Uterus (tissue), 4 donors: ENCODE measurements at places on chromosomes 2 and 18. TPM values are rescaled to one million over a fixed set of nuclear protein-coding genes. Genes with fewer than 3 reads are reported as not detected.

MZT2A gene
- 91.7 TPM for total RNA-seq

CCDC150 gene
- 520 TPM for total RNA-seq

DSG4 gene
- not detected for total RNA-seq

AP1S3 gene
- total RNA-seq = 2.0 TPM

ZBTB14 gene
- 14.5 TPM for total RNA-seq

PTPRN gene
- total RNA-seq = 0.21 TPM

DGKD gene
- 30.2 TPM for total RNA-seq

DIS3L2 gene
- 40.2 TPM for total RNA-seq

DNA sequence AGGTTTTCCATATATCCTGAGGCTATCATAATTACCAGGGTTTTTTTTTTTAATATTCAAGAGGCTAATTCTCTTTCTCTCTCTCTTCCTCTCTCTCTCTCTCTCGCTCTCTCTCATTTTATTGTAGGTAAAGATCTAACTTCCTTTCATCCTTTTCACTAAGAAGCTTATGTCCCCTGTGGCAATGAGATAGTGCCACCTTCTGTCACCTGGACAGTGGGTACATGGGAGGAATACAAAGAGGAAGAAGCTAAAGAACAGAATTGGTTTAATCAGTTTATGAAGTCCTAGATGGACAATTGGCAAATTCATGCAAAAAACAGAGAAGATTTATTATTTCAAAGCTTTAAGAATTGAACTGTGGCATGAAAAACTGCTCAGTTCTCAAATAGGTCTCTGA lies 1582.3 kb upstream of the TMEFF2 start:
- no peak for DNase-seq

DNA sequence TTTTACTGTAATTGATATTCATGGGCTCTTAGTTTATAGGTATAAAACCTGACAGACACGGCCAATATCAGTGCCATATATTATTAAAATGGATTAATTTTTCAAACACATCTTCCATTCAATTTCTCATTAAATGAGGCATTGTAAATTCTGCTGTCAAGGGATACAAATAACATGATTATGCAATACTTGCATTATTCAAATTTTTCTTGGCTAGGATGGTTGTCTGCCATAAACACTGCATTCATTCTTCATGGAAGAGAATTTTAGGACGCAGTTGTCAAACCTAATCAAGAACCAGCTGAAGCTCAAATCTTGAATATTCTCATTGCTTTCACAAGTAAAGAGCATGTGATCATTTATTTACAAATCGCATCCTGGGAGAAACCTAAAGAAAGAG lies 255.6 kb downstream of the RDH14 start:
- DNase-seq = no peak

DNA sequence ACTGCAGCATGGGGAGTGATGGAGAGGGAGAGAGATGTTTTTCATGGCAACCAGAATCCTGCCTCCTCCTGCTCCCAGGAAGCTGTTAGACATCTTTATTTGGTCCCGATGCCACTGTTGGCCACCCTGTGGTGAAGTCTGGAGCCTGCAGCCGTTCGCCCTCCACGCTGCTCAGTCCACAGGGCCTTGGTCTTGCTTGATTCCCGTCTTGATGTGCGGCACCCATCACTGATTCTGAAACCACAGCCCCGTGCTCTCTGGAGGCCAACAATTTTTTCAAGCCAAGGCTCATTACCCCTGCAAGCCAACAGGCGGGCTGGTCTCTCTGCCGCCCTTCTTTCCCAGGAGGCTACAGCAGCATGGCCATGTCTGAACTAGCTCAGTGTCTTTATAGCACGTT lies 24.5 kb downstream of the SIGLEC15 start:
- DNase-seq = no peak

DNA sequence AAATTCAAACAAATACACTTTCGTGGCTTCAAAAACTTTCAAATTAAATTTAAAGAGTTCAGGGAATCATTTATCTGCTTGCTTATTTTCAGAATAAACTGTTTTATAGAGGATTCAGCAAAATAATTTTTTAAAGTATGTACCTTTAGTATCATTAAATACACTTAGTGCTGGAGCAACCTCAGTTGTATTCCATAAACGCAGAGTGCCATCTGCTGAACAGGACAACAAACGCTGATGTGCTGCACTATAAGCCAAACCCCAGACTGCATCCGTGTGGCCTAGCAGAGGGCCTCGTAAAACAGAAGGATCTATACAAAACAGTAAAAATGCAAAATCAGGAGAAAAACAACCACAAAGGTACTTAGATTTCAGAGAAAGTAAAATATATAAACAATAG lies 108.6 kb downstream of the STRN start:
- no peak for DNase-seq

- DNase-seq = no peak
These were observed 79.8 kb upstream of the SESTD1 start for GRCh38 chr2:179344280-179344964.

DNA sequence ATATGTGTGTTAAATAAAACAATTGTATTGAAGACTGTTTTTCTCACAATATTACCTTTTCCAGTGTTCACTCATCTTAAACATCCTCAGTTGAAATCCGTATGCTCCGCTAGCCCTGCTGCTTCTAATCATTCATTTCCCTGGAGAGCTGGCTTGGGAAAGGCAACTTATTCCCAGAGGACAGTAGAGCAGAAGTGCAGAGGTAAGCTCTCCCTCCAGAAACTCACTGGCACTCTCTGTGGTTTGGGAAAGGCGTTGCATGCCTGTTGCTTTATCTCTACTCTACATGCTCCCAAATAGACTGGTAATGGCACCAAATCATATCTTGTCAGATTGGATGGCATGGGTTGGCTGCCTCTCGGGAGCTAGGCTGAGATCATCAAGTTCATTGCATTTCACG lies 117.1 kb upstream of the BOD1L2 start:
- DNase-seq = no peak

DNA sequence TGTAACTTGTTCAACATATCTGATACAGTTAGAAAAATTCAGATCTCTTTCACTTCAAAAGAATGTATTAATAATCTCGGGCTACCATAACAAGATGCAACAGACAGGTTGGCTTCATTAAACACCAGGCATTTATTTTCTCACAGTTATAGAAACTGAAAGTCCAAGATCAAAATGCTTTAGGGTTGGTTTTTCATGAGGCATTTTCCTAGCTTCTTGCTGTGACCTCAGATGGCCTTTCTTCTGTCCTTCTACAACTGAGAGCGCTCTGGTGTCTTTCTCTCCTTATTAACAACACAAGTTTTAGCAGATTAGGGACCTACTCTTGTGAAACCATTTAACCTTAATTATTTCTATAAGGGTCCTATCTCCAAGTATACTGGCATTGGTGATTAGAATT lies 452.5 kb downstream of the ZNF804A start:
- DNase-seq = no peak

DNA sequence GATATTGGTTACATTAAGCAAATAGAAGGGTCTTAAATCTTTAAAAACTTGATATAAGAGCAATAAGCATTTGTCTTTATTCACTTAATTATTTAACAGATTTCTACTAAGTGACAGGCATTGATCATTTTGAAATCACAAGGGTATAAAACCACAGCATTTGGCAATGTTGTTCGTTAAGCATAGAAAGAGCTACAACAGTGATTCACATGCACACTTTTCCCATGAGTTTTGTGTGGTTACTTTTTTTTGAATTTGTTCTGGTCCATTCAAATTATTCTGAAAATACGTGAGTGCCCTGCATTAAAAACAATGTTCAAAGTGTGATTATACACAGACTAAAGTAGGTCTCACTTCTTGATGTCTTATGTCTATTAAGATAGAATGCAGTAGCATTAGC lies 52.2 kb downstream of the LYPD6B start:
- DNase-seq = no peak

GRCh38 chr2:12847694-12848575 lies 131.2 kb downstream of the TRIB2 start:
- no peak for DNase-seq

GRCh38 chr2:46363535-46364170 lies 66.4 kb downstream of the EPAS1 start:
- no peak for DNase-seq

DNA sequence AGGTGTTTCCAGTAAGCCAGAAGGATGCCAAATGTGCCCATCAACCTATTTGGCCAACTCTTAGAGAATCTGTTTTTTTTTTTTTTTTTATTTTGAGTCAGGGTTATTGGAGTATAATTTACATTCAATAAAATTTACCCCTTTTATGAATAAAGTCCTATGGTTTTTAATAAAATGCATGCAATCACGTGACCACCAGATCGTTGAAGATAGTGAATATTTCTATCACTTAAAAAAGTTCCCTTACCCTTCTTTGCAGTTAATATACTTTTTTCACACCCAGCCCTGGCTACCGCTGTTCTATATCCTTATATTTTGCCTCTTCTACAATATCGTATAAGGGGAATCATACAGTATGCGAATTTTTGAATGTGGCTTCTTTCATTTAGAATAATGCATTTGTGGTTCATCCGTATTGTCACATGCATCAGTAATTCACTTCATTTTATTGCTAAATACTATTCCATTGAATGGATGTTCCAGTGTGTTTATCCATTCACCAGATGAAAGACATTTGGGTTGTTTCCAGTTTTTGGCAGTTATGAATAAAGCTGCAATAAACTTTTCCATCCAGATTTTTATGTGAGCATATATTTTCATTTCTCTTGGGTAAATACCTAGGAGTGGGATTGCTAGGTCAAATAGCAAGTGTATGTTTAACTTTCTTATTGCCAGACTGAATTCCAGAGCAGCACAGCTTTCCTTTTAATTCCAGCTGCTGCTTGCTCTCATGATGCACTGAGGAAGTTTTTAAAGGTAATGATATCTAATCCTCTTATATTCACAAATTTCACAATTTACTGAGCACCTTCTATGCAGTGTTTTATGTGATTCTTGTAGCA lies 156.3 kb upstream of the NT5C1B start:
- no peak for DNase-seq

DNA sequence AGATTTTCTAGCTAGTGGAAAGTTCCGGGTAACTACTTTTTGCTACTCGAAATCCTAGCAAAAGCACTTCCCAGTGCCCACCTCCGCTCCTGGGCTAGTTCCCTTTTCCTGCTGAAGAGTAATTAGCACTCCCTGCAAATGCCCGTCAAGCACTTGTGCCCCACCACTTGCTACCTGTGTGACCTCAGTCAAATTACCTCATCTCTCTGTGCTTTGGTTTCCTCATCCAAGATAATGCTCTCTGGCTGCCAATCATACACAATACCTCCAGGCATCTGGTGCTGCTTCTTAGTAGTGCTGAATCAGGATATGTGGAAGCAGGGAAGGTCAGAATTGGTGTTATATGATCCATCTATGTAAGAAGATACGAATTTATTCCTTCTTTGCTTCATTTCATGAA lies 102.1 kb upstream of the CDCA7 start:
- DNase-seq = no peak

DNA sequence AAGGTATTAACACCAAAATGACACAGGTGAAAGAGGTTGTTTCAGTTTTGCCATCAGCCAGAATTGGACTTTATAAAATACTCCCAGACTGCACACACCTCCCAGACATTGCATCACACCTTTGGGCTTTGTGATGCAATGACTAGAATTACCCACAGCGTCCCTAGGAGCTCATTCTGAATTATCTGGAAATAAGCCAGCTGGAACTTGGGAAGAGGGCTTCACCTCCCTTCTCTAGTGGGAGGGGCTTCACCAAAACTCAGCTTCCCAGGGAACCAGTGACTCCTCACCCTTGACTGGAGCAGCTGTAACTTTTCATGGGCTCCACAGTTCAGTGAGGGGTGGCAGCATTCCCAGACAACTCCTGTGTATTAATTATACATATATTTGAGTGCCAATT lies 83.1 kb upstream of the BZW1 start:
- no peak for DNase-seq

- DNase-seq = no peak
These were observed 248.3 kb downstream of the KCNE4 start for GRCh38 chr2:223300326-223300725.

DNA sequence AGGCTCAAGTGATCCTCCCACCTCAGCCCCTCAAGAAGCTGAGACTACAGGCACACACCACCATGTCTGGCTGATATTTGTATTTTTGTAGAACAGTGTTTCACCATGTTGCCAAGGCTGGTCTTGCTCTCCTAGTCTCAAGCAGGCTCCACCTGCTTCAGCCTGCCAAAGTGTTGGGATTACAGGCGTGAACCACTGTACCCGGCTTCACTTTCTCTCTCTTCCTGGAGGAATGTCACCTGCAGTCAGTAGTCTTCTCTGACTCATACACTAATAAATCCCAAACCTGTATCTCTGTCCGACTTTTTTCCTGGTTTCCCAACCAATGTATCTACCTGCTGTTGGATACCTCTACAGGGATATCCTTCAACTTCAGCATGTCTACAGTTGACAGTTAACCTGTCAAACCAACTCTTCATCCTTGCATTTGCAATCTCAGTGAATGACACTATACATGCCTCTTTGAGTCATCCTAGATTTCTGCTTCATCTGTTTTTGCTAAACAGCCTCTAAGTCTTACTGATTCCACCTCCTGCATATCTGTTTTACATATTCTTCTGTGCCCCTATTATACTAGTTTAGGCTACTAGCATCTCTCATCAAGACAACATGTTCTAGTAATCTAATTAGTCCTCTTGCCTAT lies 54.5 kb downstream of the RBBP8 start:
- DNase-seq = no peak

GRCh38 chr18:48949050-48949605 lies 1.6 kb downstream of the SMAD7 start:
- no peak for DNase-seq

DNA sequence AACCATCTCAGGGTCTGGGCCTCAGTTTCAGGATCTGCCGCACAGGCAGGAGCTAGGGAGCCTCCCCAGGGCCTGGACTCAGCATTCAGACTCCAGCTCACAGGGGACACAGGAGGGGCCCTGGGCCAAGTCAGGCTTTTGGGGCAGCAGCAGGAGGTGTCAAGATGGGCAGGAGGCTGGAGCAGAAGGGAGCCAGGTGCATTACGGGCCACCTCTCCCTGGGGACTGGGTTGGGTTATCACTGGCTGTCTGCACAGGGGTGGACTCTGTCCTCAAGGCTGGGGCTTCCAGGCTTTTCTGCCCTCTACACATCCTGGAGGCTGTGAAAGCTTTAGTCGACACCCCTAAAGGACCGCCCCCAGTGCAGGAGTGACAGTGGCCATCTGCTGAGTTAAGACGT lies 20.0 kb downstream of the AQP12A start:
- no peak for DNase-seq

- DNase-seq = no peak
These were observed 64.1 kb downstream of the EIF2AK3 start for GRCh38 chr2:88563129-88563528.

DNA sequence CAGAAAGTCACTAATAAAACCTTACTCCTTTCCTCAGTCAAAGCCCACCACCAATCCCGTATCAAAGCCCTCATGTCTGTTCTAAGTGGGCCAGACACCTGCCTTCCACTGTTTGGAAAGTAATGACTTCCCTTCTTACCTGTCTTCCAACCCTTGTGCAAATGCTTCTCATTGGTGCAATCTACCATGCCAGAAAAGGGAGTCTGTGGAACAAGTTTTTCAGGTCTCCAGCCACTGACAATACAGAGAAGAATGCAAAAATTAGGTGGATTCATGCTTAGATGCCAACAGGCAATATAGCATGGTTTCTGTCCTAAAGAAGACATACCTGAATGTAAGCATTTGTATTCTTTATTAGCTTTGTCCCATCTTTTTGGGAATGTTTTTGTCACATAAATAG lies 1140.6 kb upstream of the LRRTM1 start:
- no peak for DNase-seq

GRCh38 chr2:88735133-88735532 lies 43.7 kb downstream of the RPIA start:
- DNase-seq = no peak

- no peak for DNase-seq
These were observed 93.5 kb downstream of the SLC4A3 start for GRCh38 chr2:219720956-219721355.
